ENCODE measurements at places on chromosomes 12 and 14. TPM values are rescaled to one million over a fixed set of nuclear protein-coding genes. Genes with fewer than 3 reads are reported as not detected.
A peak's percentile ranks its signal among the peaks of the same experiment; 100 is the strongest.

GRCh38 chr14:91249841-91250616 is 5.5 kb upstream of the GPR68 start:
- DNase-seq: no peak

GRCh38 chr14:96195441-96196081 is 9.1 kb upstream of the BDKRB2 start:
- DNase-seq: no peak

GRCh38 chr12:15534874-15535273 is 212.6 kb downstream of the PTPRO start:
- DNase-seq: no peak

- DNase-seq: no peak
Observed at GRCh38 chr14:100004392-100004791, 60.8 kb upstream of the EVL start.

DNA sequence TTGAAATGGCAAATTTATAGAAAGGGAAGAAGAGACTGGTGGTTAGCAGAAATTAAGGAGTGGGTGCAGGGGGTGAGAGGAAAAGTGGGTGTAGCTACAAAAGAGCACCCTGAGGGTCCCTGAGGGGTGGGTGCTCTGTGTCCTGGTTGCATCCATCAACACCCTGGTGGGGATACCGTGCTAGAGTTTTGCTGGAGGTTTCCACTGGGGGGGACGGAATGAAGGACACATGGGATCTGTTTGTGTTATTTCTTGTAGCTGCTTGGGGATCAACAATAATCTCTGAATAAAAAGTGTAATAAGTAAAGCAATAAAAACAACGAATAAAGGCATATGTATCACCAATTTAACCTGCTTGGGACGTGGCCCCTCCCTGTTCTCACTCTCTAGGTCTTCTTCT is 175.3 kb downstream of the KIF26A start:
- no peak for DNase-seq

DNA sequence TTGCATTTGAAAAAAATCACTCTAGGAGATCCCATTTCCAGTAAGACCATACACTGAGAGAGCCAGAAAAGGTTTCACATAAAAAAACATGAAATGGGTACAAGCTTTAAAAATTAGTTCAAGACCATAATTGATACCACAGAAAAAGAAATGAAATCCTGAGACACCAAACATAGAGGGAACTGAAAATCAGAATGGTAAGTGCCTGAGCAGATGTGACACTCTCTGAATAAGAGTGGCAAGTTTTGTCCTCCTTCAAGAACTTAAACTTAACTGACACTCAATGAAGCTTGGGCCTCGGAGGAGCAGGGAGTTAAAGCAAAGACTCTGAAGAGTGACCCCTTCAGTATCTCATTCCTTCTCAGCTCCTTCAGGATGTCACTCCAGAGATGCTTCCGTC is 23.2 kb upstream of the PTGDR start:
- no peak for DNase-seq

DNA sequence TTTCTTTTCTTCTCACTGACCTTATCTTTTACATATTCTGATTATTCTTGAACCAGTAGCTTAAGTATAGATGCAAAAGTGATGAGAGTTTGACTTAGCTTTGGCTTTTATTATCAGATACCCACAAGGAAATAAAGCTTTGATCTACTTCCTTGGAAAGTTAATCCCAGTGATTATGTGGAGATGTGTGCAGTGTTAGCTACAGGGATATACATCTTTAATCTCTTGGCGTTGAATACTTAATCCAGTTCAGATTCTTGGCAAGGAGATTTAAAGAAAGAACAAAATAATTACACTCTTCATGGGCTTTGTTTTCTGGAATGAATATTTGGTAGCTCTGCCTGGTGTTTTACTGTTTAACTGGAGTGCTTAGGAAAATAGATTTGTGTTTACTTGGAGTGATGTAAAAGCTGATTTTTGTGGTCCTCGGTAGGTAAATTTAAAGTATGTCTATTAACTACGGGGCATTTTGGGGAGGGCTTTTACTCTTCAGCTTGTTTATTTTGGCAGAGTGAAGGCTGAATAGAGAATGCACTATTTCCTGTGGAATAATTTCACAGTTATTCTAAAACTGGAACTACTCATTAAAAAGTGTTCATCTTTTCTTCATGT is 150.1 kb upstream of the LRIG3 start:
- DNase-seq: no peak

- no peak for DNase-seq
Observed at GRCh38 chr14:48452437-48452995, 777.1 kb upstream of the MDGA2 start.

DNA sequence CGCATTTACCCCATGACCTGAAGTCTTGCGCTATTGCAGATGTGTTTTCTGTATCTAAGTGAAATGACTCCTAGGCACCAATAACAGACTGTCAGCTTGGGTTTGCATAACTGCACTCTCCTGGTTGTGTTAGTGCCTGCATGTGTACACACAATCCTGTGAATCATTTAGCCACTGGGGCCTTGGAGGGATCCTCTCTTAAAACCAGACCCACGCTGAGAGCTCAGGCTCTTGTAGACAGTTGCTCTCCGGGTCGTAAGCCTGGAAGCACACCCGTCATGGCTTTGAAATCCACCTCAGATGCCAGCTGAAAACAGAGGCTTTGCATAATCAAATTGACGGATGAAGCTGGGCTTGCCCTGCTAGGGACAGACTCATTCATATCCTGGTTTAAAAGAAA is 79.2 kb upstream of the RBM19 start:
- no peak for DNase-seq

DNA sequence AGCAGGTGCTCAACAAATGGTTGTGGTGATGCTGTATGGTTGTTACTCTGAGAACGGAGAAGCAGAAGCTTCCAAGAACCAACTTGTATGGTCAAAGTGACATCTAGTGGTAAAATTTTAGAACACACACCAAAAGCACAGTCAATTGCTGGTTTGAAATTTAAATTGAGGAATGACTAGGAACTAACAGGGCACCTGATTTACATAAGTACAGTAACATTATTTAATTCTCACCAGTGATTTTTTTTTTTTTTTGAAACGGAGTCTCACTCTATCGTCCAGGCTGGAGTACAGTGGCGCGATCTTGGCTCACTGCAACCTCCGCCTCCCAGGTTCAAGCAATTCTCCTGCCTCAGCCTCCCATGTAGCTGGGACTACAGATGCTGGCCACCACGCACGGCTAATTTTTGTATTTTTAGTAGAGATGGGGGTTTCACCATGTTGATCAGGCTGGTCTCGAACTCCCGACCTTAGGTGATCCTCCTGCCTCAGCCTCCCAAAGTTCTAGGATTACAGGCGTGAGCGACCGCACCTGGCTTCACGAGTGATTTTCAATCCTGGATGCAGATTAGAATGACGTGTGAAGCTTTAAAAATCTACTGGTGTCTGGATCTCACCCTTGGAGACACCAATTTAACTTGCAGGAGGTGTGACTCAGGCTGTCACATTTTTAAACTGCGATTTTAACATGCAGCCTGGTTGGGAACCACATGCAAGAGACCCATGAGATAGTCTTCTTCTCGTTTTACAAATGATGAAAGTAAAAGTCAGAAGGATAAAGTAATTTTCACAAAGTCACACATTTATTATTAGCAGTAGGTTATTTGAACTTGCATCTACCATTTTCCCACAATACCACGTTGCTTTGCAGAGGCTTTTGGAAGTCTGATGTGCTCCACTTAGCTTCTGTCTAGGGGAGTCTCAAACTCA is 14.1 kb upstream of the NUMB start:
- no peak for DNase-seq

CIROP gene
- not detected for total RNA-seq

DNA sequence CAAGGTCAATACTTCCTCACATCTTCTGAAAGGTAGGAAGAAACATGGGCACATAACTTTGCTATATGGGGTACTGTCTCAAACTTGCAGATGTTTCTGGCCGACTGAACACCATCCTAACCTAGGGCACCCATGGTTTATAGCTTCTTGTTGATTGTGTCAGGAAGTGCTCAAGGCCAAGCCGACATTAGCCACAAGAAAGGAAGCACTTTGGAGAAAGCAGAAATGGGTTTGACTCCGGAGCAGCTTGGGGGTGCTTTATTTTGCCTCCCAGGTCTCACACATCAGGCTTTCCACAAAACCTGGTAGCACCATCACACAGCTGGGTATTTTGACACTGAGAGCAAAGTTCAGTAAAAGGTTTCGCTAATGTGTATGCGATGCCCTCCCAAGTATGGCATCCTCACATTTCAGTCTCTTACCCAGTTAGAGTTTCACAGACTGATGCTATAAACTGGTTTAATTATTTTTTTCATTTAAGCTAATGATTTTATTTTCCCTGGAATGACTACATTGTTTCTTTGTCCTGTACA is 25.2 kb upstream of the BHLHE41 start:
- DNase-seq: no peak

DNA sequence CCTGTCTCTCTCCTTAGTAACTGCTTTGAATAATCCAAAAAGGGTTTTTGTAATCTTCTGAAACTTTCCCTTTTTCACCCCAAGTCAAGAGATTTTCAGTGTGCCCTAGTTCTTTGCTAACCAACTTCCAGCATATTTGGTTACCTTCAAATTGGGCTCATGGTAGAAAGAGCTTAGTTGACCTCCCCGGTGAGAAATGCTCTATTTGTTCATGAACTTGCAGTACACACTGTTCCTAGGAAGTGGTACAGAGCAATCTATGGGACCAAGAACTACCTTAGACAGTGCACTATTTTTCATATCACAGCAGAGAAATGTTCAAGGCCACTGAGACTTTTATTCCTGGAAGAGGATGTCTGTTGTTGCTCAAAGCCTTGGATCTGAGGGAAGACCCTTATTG is 1.7 kb downstream of the USP5 start:
- DNase-seq: no peak

DNA sequence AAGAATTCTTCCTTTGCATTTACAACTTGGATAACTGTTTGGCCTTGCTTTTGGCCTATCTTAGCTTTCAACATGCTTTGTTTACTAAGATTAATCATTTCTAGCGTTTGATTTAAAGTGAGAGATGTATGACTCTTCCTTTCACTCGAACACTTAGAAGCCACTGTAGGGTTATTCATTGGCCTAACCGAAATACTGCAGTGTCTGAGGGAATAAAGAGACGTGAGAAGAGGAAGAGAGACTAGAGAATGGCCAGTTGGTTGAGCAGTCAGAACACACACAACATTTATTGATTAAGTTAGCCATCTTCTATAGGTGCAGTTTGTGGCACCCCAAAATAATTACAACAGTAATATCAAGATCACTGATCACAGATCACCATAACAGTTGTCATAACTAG is 62.3 kb upstream of the CCDC175 start:
- DNase-seq: no peak

DNA sequence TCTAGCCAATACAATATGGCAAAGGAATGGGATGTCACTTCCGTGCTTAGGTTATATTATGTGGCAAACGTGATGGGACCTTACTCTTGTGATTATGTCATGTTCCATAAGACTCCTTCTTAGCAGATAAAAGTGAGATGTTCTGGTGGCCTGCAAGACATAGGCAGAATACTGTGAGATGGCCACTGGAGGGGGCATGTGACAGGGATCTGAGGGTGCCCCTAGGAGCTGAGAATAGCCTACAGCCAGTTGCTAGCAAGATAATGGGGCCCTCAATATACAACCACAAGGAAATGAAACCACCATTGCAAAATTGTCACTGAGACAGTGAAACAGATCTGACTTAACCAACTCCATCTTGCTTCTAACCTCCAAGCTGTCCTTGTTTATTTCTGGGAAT is 151.4 kb upstream of the SSTR1 start:
- DNase-seq: no peak

FITM1 gene
- 148 TPM for total RNA-seq

SYNE3 gene
- 11.3 TPM for total RNA-seq

GRCh38 chr12:131097202-131098177 is 143.8 kb downstream of the ADGRD1 start:
- DNase-seq: peak; percentile 47

- DNase-seq: no peak
Observed at GRCh38 chr14:93906341-93907329, 20.5 kb upstream of the FAM181A start.

All from left ventricle myocardium inferior (tissue), 1 donor.